Retina (tissue), 1 donor: ENCODE measurements at places on chromosomes 11 and 22.

DNA sequence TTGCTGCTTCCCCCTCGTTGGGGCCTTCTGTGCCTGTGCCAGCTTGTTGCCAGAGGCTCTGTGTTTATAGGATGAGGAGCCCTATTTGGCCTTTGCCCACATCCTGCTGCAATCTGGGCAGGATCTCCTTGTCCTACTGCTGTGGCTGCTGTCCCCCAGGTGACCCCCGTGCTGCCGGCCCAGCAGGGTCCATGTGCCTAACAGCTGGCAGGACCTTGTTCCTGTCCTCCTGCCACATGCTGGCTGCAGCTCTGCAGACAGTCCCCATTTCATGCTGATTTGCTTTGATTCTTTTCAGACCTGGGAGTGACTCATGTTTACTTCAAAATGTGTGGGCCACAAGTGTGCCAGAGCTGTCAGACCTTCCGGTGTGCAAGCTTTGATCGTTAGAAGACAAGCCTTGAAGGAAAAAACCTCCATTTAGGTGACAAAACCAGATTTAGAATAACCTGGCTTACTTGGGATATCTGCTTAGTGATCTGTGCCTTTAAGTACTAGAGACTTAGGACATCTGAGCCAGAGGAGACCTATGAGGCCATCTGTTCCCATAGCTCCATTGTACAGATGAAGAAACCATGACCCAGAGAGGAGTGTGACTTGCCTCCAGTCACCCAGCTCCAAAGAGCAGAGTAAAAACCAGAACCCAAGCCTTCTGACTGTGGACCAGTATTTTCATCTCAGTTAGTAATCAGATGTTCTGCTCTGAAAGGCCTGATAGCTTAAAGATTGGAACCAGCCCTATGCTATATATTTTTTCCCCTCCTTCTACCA is 11.1 kb downstream of the NAV2 start:
- no peak for DNase-seq

DNA sequence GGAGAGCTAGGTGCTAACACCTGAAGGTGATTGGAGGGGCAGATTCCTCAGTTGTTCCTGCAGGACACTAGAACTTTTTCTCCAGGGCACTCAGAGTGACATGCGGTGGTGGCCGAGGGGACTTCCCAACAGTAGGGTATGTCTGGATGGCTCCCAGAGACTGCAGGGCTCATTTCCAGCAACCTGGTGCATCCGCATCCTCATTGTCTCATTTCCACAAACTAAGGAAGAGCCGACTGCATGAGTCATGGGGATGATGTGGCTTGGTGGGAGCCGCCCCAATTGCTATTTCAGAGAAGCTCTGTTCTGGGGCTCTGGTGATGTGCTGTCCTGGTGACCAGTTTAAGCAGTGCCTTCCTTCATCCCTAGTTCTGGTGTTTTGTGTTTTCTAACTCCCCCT is 2.8 kb upstream of the ROBO4 start:
- no peak for DNase-seq

DNA sequence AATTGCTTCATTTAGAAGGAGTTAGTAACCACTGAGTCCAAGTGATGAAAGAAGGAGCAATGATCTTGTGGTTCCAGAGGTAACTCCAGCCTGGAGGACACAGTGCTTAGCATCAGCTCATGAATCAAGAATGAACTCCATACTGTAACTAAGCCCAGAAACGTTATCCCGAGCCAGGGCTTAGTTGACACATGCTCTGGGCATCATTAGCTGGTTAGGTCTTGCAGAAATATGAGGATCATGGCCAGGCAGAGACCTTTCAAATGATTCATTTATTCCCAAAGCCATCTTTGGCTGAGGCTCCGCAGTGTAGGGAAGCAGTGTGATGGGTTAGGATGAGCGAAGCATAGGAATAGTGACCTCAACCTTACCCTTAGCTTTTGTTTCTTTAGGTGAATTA is 277.4 kb downstream of the FAM76B start:
- DNase-seq: no peak

- DNase-seq: no peak
Measured at GRCh38 chr11:117915672-117916235, 13.4 kb downstream of the TMPRSS13 start.

- DNase-seq: no peak
Measured at GRCh38 chr11:85165819-85166218, 461.3 kb downstream of the DLG2 start.

GRCh38 chr22:27116312-27117086 is 459.1 kb downstream of the MIAT start:
- no peak for DNase-seq

DNA sequence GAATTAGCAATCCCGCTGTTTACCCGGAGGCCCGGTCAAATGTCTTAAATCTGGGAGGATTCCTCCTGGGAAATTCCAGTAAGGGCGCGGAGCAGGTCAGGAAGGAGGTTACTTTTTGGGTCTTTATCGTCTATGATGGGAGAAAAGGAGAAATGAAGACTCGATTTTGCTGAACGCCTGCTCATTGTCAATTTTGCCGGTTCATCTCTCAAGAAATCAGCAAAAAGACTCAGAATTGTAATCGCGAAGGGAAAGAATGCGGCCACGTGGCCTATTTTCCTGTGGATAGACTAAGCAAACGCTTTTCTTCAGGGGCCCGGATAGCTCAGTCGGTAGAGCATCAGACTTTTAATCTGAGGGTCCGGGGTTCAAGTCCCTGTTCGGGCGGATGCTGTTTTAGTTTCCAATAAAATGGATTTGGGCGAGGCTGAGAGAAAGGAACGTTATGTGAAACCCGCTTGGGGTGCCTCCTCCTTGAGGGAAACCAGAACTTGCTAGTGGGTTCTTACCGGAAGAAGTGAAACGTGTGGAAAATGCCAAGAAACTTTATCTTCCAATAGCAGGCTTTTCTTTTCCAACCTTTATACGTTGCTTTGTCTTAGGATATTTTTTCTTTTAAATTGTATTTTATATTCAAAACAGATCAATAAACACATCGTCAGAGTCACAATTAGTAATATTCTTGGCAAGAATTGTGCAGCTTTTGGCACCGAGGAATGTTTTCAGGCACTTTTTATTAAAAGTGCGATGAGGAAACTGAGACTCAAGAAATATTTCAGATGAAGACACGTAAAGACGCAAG is 45.0 kb downstream of the OR4D9 start:
- peak; percentile 88 for DNase-seq

DNA sequence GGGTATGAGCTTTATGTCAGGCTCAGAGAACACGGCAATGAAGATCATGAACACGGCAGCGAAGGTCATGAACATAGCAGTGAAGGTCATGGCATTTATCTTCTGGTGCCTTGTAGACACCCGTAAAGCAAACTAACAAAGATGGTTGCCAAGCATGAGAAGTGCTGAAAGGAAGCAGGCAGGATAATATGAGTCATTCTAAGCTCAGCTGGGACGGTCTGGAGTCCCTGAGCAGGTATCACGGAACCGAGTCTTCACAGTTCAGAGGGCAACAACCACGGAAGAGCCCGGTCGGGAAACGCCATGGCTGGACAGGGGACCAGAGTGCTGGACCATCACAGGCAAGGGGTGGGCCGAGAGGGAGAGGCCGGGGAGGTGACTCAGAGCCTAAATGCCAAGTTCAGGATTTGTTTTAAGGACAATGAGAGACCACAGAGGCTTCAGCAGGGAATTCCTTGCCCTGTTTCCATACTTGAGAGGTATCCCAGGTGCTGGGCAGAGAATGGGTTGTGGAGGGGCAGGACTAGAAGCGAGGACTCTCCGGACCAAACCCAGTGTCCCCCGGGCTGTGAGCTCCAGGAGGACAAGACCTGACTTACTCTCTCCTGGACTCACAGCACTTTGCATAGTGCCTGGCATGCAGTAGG is 13.1 kb upstream of the MS4A10 start:
- no peak for DNase-seq

DNA sequence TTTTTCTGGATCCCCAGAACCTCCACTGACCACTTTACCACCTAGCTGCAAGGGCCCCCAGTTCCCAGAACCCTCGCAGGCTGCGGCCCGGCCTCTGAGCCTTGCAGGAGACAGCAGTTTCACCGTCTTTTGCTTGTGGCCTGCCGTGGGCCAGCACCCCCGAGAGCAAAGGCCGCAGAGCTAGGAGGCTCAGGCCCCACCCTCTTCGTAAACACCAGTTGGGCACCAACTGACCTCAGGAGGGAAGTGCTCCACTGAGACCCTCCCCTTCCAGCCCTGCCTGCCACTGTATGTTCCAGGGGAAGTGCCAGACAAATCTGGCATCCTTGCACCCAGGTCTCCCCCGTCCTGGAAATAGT is 23.4 kb upstream of the CREB3L1 start:
- no peak for DNase-seq

- DNase-seq: no peak
Measured at GRCh38 chr11:84247926-84248325, 961.8 kb upstream of the CCDC90B start.

DNA sequence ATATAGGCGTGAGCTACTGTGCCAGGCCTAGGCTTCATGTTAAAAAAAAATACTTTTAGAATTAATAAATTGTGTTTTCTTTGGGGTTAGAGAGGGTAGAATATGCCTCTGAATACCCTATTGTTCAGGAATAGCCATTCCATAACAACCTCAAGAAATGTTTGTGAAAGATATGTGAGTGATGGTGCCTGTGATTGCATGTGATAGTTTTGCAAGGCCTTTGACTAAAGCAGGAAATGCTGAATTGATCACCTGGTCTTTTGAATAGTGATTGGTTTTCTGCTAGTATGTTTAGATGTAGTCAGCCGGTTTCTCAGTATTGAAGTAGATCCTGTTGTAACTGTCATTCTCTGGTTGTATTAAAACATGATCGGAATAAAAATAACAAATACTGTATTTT is 73.4 kb downstream of the UVRAG start:
- no peak for DNase-seq

DNA sequence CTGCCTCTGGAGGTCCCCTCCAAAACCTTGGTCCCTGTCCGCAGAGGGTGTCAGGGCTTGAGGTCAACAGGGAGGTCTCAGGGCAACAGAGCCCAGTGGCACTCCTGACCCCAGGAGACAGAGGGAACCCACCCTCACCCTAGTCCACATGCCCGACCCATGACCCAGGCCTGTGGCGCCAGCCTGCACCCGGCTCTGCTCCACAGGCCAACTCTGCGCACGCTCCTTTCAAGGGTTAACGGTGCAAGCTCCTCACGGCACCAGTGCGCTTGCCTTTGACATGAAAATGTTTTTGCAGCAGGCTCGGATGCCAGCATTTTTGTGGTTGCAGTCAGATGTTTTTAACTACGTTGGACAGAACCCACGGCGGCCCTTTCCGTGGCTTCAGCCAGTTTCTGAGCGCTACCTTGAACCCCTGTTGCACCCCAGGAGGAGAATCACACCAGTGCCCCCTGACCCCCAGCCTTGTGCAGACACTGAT is 68.6 kb downstream of the CDKN1C start:
- DNase-seq: no peak

DNA sequence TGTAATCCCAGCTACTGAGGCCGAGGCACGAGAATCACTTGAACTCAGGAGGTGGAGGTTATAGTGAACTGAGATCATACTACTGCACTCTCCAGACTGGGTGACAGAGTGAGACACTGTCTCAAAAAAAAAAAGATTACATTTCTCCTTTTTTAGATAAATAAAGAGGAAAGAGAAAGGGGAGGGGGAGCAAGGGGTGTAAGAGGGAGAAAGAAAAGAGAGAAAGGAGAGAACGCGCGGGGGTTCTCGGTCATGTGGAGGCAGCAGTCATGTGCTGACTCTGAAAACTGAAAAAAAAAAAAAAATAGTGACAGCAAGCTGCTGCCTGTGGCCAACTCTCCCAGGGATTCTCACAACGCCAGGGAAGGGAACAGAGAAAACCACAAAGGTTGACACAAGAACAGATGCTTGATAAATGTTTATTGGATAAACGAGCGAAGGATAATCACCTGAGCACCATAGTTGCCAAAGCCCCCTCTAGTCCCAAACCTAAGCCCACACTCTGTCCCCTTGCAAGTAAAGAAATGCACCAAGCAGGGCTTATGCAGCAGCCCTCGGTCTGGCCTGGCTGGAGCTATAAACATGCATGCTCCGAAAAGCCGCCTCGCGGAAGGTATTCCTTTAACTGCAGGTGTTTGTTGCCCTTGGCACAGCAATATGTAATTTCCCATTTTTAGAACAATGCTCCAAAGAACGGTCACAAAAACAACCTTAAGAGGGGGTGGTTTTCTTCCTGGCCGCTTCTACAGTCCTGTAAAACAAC is 14.5 kb downstream of the SCGB1A1 start:
- peak; percentile 39 for DNase-seq

GRCh38 chr11:117229411-117229810 is 2.5 kb downstream of the PCSK7 start:
- no peak for DNase-seq

DNA sequence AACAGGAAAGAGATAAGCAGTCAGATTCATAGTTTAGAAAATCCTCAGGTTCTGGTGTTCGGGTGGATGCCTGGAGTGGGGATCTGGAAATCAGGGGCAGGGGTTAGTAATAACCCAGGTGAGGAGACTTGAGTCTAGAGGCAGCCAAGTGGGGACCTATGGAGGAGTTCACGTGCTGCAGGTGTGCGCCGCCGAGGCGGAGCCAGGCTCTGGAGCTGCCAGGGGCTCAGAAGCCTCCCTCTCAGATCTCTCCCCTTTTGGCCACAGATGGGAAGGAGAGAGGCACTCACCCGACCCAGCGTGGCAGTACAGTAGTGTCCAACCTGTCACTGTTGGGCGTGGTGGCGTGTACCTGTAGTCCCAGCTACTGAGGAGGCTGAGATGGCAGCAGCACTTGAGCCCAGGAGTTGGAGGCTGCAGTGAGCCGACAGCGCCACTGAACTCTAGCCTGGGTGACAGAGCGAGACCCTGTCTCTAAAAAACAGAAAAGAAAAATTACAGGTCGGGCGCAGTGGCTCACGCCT is 27.5 kb downstream of the TXN2 start:
- no peak for DNase-seq

GRCh38 chr11:12114193-12115033 is 4.0 kb downstream of the MICAL2 start:
- no peak for DNase-seq

DNA sequence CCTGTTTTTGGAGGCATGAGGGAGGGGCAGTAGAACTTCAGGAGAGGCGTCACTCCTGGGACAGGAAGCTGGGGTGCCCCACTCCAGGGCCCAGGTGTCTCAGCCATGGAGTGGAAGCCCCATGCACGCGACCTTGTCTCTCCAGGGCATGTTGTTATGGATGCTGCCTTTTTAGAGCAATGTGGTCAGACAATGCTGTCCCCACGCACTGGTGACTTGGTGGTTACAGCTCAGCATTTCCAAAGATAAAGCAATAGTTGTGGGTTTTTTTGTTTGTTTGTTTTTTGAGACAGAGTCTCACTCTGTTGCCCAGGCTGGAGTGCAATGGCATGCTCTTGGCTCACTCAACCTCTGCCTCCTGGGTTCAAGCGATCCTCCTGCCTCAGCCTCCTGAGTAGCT is 22.3 kb downstream of the EIF4G2 start:
- DNase-seq: no peak

DNA sequence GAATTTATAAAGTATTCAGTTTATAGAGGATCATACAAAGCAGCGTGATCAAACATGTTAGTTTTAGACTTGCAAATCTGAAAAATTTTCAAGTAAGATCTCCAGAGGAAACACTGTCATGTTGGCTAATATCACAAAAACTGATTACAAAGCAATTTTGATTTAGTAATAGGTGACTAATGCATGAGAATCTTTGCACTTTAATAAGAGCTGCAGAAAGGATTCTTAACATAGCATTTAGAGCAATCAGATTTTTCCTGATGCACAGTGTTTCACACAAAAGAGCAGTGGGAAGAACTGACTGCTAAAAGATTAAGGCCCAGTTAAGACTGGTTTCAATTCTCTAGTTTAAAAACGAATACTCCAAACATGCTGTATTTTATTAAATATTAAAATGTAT is 321.2 kb downstream of the GUCY1A2 start:
- DNase-seq: no peak

- DNase-seq: peak; percentile 66
Measured at GRCh38 chr11:64245797-64246620, 734 bp downstream of the PPP1R14B start.
